ENCODE measurements at places on chromosomes 5 and 9.
A peak's percentile ranks its signal among the peaks of the same experiment; 100 is the strongest.

GRCh38 chr5:178322736-178323540 is 90.3 kb upstream of the PHYKPL start:
- no peak for DNase-seq

DNA sequence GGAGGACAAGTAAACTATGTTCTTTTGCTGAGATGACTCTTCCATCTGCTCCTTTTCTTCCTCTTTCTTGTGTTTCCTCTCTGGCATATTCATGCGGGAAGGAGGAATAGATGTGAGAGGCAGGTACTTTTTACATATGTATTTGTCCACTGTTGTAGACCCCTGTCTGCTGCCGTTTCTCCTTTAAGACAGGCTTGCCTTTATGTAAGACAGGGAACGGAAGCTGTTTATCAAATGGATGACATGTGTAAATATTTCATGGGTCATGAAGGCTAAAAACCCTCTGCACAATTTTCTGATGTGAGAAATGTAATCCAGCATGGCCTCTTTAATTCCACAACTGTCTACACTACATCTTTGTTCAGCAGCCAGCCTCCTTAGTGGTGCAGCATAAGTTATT is 1525.5 kb upstream of the NUDT12 start:
- no peak for DNase-seq

- no peak for DNase-seq
These were observed 31.0 kb downstream of the RNF130 start for GRCh38 chr5:180040287-180041214.

DNA sequence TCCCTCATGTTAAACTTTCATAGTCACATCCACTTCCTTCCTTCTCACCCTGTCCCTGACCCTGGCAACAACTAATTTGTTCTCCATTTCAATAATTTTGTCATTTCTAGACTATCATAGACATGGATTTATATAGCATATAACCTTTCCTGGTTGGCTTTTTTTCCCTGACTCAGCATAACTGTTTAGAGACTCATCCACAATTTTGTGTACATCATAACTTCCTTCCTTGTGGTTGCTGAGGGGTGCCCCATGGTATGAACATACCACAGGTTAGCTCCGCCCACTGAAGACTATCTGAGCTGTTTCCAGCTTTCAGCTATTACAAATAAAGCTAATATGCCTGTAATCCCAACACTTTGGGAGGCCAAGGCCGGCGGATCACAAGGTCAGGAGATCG is 137.3 kb downstream of the PHF2 start:
- no peak for DNase-seq

- no peak for DNase-seq
These were observed 12.3 kb downstream of the IFNA21 start for GRCh38 chr9:21154018-21154608.

- no peak for DNase-seq
These were observed 3.8 kb upstream of the NDST1 start for GRCh38 chr5:150503977-150504620.

- no peak for DNase-seq
These were observed 9.6 kb upstream of the PUM3 start for GRCh38 chr9:2853517-2853916.

GRCh38 chr9:21028466-21028865 is 3.0 kb downstream of the HACD4 start:
- DNase-seq, result no peak

- no peak for DNase-seq
These were observed 81.2 kb upstream of the CCDC112 start for GRCh38 chr5:115377468-115378217.

GRCh38 chr9:123326662-123327093 is 29.3 kb upstream of the CRB2 start:
- no peak for DNase-seq

DNA sequence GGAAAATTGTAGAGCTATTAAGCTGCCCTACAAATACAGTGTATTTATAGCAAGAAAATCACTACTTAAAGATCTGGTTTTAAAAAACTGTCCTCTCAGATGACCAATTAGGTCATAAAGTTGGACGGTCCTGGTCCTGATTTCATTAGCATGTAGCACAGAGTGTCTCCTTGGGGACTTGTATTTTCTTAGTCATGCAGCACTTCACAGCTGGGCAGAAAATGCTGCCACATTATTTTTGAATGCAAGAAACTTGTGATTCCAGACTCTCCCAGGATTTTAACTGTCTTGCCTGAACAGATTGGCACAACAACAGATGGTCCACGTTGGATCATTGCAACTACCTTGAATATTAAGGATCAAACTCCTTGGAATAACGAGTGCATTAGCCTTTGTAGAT is 348.1 kb upstream of the SGCD start:
- DNase-seq, result no peak

- DNase-seq, result no peak
These were observed 13.6 kb downstream of the EXOC3 start for GRCh38 chr5:456351-457194.

DNA sequence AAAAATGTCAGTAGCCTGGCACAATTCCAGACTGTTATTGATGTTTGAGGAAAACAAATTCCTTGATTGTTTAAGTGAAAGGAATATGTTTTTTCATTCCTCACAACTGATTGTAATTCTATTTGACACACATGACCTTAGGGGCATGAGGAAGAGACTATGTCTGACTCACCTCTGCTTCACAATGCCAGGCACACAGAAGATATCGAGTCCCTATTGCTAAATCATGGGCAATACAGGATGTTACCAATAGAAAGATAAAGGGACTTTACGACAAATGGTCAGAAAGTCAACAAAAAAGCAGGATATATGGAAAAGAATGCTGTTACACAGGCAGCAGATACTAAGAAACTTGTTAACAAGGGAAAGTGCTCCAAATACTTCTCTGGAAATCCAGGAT is 1903.5 kb downstream of the EFNA5 start:
- no peak for DNase-seq

- no peak for DNase-seq
These were observed 18.1 kb upstream of the RGMB start for GRCh38 chr5:98755406-98755805.

DNA sequence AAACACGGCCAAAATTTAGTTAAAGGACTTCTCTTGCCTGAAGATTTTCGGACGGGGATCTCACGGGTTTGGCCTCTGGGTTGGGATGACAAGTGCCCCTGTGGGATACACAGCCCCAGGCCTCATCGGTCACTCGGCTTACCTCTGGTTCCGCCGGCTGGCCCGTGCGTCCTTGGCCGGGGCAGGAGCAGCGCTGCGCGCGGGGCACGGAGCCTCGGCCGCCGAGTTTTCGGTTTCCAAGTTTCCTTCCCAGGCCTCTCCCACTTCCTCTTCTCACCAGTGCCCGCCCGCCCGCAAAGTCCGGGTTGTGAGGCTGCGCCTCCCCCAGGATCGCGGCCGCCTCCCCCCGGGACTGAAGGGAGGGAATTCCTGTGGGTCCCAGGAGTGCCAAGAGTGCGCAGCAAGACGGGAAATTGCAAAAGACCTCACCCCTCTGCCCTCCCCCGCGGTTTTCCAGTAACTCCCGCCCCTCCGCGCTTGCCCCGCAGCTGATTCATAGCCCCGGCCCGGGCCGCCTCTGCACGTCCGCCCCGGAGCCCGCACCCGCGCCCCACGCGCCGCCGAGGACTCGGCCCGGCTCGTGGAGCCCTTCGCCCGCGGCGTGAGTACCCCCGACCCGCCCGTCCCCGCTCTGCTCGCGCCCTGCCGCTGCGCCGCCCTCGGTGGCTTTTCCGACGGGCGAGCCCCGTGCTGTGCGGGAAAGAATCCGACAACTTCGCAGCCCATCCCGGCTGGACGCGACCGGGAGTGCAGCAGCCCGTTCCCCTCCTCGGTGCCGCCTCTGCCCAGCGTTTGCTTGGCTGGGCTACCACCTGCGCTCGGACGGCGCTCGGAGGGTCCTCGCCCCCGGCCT is at the start of gene OSMR:
Gene OSMR, plus strand, starts transcription at position 487 of the 853 bp plus-strand sequence. CDS start 23,033 bp downstream, outside the sequence.
- DNase-seq, result peak; percentile 20

DNA sequence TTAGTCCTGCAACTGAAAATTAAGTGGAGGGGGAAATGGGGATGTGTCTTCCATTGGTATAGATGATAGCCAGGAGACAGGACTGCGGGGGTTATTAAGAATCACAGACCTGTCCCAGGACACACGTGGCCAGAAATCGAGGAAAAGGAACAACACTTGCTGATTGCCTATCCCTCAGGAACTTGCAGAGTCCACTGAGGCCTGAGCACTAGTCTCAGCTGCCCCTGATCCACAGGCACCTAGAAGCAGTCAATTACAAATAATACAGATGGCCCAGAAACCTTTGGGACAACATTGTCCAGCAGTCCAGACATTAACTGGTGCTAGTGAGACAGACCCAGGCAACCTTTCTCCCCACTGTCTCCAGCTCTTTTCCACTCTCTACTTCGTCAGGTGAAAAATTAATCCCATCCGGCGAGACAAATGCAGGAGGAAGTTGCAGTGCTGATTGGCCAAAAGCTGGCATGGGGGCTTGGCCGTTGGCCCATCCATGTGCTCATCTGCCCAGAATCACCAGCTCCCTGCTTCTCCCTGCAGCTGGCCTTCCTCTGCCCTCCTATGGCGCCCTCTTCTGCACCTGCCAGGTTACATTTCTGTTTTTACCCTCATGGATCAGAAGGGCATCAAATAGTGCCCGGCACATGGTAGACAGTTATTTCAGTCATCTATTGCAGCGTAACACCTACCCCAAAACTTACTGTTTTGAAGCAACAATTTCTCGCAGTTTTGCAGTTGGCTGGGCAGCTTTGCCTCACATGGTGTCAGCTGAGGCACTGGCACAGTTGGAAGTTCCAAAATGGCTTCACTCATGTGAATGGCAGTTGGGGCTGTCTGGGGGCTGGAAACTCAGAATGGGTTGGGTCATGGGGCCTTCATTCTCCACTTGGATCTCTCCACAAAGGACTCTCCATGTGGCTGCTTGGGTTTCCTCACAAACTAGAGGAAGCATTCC is 3.6 kb upstream of the B4GALT1 start:
- no peak for DNase-seq

DNA sequence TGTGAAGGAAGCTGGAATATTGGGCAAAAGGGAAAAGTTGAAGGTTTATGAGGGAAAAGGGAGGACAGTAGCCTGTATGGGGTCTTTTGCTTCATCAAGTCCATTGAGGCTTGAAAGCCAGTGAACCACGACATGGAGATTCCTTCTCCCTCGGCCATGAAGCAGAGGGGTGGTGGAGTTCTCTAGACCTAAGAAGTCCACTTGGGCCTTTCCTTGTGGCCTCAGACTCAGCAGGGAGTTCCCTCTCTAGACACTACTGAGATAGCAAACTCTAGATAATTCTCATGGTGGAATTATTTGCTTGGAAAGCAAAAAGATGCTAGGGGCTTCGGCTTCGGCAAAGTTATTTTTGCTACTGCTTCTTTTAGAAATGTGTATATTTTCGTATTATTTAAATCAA is 78.5 kb downstream of the FOXD1 start:
- DNase-seq, result no peak

DNA sequence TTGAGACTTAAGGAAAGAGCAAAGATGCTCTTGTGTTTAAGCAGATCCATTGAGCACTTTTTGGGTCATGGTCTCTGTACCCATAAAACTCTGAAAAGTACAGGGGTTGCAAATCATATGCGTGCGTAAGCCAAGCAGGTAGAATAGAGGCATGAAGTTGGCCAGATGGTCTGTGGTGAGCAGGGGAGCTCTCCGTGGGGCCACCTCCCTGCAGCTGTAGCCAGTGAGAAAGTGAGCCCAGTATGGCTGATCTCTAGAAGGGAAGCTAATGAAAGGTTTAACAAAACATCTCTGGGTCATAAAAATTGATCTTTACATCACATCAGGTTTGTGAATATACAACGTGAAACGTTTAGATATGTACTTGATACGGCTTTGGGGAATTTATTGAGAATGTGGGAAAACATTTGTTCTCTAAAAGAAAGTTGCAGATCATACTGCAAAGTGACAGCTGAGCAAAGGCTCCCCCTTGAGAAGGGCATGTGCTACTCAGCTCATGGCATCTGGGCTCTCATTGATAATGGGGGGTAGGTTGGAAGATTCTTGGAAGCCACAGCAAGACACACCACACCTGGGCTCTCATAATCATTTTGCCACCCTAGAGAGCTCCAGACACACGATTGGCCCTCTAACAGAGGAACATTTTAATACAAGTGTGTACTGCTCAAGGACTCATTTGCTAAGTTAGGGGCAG is 30.6 kb downstream of the SH3GL2 start:
- no peak for DNase-seq

- no peak for DNase-seq
These were observed 1.4 kb downstream of the CEP120 start for GRCh38 chr5:123421773-123422172.

GRCh38 chr9:129939431-129939830 is 103.6 kb downstream of the FNBP1 start:
- DNase-seq, result no peak

DNA sequence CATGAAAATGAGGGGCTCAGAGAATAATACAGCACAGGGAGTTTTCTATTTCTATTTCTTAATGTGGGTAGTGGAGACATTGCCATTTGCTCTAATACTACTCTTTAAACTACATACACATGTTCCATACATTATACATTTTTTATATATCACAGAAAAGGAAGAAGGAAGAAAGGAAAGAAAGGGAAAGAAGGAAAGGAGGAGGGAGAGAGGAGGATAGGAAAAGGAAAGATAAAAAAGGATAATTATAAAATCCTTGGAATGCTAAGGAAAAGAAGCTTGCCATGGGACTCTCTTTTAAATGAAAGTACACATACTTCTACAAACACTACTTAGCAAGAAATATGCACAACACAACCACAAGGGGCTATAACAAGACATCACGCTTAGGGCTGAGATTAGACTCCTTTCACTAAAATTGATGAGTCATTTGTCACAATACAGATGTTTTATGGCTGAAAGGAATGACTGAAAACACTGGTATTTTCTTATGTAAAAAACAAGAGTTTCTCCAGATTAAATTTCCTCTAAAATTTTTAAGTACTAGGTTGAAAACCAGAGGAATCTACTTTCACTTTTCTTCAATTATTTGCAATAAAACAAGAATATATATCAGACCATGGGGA is 219.8 kb downstream of the ARL15 start:
- no peak for DNase-seq

- DNase-seq, result no peak
These were observed 5.4 kb downstream of the CFAP90 start for GRCh38 chr5:7845557-7845956.

- no peak for DNase-seq
These were observed 617.6 kb downstream of the EBF1 start for GRCh38 chr5:158482125-158482524.

GRCh38 chr5:36355516-36355915 is 53.8 kb upstream of the RANBP3L start:
- no peak for DNase-seq

DNA sequence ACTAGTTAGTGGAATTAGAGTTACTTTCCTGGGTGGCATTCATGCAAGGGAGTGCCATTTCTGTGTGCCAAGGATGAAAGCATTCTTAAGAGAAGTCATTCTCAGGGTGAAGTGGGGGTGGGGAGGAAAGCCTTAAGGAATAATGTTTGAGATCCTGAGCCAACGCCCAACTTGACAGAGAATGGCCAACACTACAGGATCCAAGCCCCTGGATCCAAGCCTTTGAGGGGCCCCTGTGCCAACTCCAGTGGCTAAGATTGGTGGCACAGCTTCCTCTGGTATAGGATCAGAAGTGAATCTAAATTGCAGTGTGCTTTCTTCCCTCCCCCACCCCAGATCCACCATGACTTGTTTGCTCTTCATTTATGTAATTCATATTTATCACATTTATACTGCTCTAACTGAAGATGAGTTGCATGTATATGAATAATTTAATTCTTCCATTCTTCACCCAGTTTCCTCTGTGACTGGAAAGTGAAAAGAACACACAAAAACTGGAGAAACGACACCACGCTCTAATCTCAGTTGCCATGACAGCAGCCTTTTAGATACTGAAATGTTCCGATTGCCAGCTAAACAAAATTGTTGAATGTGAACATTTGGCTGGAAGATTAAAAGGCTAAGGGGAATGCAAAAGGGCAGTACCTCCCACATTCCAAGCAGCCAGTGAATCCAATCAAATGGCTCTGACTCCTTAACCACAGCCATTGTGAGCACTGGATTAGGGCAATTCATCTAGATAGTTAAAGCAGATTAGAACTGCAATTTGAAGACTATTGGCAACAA is 4.5 kb downstream of the ZNF608 start:
- no peak for DNase-seq

Data from stimulated activated CD4-positive, alpha-beta T cell treated with anti-CD3 and anti-CD28 coated beads, Interleukin-12 subunit alpha, Interleukin-12 subunit beta, amount 100 ng/mL, for 48 hours (primary cell).